ENCODE measurements at places on chromosomes 12 and 14. TPM values are rescaled to one million over a fixed set of nuclear protein-coding genes. Genes with fewer than 3 reads are reported as not detected.
A peak's percentile ranks its signal among the peaks of the same experiment; 100 is the strongest.

DNA sequence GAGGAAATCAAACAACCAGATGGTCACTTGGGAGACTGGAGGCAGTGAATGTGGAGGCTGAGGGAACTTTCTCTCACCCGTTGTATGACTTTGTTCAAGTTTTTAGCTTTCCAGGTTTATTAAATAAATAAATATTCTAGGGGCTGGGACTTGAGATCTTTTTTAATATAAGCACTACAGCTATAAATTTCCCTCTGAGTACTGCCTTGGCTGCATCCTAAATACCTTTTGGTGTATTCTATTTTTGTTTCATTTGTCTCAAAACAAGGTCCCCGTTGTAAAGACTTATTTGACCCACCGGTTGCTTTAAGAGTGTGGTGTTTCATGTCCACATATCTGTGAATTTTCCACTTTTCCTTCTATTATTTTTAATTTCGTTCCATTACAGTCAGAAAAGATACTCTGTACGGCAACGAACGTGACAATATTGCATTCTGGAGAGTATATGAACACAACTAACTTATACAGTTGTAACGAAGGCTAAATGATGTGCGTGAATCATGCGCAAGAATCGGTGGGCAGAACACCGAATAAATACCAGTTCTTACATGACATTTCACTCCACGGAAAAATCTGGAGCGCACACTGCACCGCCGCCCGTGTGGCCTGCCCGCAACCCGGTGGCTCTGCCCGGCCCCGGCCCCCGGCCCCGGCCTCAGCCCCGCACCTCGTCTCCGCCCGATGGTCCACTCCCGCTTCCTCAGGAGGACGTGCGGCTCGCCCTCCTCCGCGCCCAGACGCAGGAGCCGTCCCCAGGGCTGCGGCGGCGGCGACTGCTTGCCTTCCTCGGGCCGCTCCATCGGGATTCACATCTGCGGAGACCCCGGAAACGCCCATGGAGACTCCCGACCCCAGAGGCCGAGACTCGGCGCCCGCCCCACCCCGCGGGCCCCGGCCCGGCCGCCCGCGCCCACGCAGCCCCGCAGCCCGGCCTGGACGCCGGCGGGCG is 602 bp downstream of the CHFR start:
- H3K27ac ChIP-seq, result peak overlapping the region; percentile 95
- DNase-seq, result no peak
- no peaks in the 10 kb centered on the region for H3K36me3 ChIP-seq
- H3K4me1 ChIP-seq, result no peaks in the 10 kb centered on the region

GRCh38 chr14:58364316-58364715 is 31.4 kb upstream of the TOMM20L start:
- H3K4me3 ChIP-seq, result no peak overlapping the region
- H3K4me1 ChIP-seq, result no peaks in the 10 kb centered on the region
- H3K27me3 ChIP-seq, result no peaks in the 10 kb centered on the region
- no peak overlapping the region for H3K27ac ChIP-seq
- DNase-seq, result no peak

DNA sequence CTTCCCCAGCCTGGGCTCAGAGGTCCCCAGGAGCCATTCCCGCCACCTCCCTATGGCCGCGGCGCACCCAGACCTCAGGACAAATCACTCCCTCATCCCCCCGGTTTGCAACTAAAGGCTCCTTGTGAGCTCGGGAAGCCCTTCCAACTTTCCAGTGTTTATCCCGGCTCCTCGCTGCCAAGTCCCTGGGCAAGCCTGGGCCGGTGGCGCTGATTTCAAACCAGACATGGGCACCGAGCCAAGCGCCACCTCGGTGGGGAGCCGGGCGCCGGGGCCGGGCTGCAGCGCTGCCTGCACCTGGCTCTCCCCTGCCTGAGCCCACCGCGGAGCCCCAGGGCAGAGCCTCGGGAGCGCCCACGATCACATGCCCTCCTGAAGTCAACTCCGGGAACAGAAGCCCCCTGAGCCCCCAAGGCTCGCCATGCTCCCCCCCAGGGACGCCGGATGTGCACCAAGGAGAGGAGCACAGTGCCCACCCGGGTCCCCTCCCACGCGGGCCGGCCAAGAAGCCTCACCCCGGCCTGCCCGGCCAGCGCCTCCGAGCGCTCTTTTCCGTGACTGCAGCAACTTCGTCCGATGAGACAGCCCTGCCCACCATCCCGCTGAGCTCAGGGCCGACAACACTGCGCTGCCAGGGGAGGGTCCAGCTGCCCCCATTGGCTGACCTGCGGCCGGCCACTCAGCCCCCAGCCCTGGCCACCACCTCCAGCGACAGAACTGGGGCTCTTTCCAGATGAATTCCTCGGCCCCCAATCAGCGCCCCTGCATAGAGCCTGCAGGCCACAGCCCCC is 50.0 kb downstream of the NCOR2 start:
- peak; percentile 89 for DNase-seq
- no peaks in the 10 kb centered on the region for H3K36me3 ChIP-seq
- H3K4me3 ChIP-seq, result peak overlapping the region; percentile 39
- peak overlapping the region; percentile 97 for H3K27ac ChIP-seq
- H3K27me3 ChIP-seq, result no peaks in the 10 kb centered on the region

DNA sequence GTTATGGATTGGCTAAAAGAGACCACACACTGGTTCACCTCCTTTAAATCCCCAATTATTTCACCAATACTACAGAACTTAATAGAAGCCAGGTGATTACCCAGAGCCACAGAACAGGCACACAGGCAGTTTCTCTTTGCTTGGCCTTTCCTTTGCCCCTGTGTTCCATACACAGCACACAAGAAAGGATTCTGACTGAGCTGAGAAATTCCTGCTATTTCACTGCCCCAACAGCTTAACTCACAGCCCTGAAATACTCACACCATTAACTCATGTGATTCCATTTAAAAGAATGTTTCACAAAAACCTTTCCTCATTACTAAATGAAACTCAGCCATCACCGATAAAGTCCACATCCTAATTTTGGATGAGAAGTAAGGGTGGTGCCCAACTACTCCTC is 133.6 kb downstream of the MED13L start:
- no peak overlapping the region for H3K27ac ChIP-seq
- no peak for DNase-seq
- no peaks in the 10 kb centered on the region for H3K27me3 ChIP-seq
- H3K36me3 ChIP-seq, result no peaks in the 10 kb centered on the region

GRCh38 chr12:114420944-114421335 is 15.0 kb upstream of the TBX5 start:
- H3K36me3 ChIP-seq, result no peaks in the 10 kb centered on the region
- no peaks in the 10 kb centered on the region for H3K27me3 ChIP-seq
- no peak overlapping the region for H3K4me3 ChIP-seq
- no peak overlapping the region for H3K27ac ChIP-seq

The USP44 gene
- total RNA-seq, result 3.7 TPM

- no peak for DNase-seq
- no peak overlapping the region for H3K27ac ChIP-seq
- no peak overlapping the region for H3K4me3 ChIP-seq
- H3K4me1 ChIP-seq, result no peaks in the 10 kb centered on the region
- no peaks in the 10 kb centered on the region for H3K36me3 ChIP-seq
These were observed 135.0 kb upstream of the LRIG3 start for GRCh38 chr12:59055204-59055860.

DNA sequence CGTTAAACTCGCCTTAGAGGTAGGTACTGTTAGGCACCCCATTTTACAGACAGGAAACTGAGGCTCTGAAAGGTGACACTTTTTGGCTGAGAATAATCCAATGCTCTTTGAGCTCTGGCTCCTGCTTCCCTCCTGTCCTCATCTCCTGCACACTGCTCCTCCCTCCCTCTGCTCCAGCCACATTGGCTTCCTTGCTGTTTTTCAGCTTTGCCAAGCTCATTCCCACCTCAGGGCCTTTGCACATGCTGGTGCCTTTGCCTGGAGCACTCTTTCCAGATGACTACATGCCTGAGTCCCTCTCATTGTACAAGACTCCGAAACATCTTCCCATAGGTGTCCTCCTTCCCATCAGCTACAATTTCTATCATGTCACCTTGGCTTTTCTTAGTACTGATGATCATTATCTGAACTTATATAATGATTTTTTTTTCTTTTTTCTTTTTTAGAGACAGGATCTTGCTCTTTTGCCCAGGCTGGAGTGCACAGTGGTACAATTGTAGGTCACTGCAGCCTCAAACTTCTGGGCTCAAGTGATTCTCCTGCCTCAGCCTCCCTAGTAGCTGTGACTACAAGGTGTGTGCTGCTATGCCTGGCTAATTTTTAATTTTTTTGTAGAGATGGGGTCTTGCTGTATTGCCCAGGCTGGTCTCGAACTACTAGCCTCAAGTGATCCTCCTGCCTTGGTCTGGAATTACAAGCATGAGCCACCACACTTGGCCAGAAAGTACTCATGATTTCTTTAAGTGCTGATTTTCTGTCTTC is 15.2 kb downstream of the MSI1 start:
- no peaks in the 10 kb centered on the region for H3K27me3 ChIP-seq
- H3K27ac ChIP-seq, result no peak overlapping the region
- no peak overlapping the region for H3K4me3 ChIP-seq

The KRT78 gene
- total RNA-seq, result not detected
